ENCODE measurements at places on chromosomes 11 and 22. TPM values are rescaled to one million over a fixed set of nuclear protein-coding genes. Genes with fewer than 3 reads are reported as not detected.

Gene SCN2B
- not detected for total RNA-seq

Gene GAB4
- total RNA-seq: not detected

Gene STK33
- total RNA-seq: 0.11 TPM

Gene GGTLC2
- total RNA-seq: not detected

Gene SYCE3
- not detected for total RNA-seq

Gene MS4A14
- total RNA-seq: not detected

Gene MMP27
- total RNA-seq: not detected

Gene OR51B5
- not detected for total RNA-seq

Gene APOA5
- total RNA-seq: not detected

Gene LINC01488
- not detected for total RNA-seq

Gene PLEKHA7
- 0.56 TPM for total RNA-seq

Gene KRTAP5-7
- not detected for total RNA-seq

Gene CST6
- 0.49 TPM for total RNA-seq

Gene WBP2NL
- total RNA-seq: 0.20 TPM

Gene PRR33
- total RNA-seq: not detected

Gene OR2AT4
- not detected for total RNA-seq

Gene CARD18
- total RNA-seq: not detected

Gene MS4A4A
- not detected for total RNA-seq

Gene UBQLNL
- 0.04 TPM for total RNA-seq

Gene ISX
- total RNA-seq: not detected

Gene KCNJ5
- total RNA-seq: not detected

Gene NXPE1
- not detected for total RNA-seq

Gene INPPL1
- total RNA-seq: 65.5 TPM

Gene ANKK1
- 0.07 TPM for total RNA-seq

Gene MPZL3
- total RNA-seq: 11.5 TPM

Gene MMP13
- total RNA-seq: not detected

Gene TNNI2
- total RNA-seq: not detected

Gene SAA1
- not detected for total RNA-seq

Gene CHST1
- 26.0 TPM for total RNA-seq

Gene SLC22A6
- total RNA-seq: not detected

Gene OR4D5
- not detected for total RNA-seq
